ENCODE measurements at places on chromosomes 11 and 22.

GRCh38 chr11:128559496-128560103 lies 27.8 kb downstream of the ETS1 start:
- DNase-seq: no peak

- DNase-seq: no peak
Observed at GRCh38 chr11:60194511-60194910, 11.6 kb upstream of the MS4A6A start.

GRCh38 chr11:34968862-34969261 lies 52.4 kb downstream of the PDHX start:
- no peak for DNase-seq

DNA sequence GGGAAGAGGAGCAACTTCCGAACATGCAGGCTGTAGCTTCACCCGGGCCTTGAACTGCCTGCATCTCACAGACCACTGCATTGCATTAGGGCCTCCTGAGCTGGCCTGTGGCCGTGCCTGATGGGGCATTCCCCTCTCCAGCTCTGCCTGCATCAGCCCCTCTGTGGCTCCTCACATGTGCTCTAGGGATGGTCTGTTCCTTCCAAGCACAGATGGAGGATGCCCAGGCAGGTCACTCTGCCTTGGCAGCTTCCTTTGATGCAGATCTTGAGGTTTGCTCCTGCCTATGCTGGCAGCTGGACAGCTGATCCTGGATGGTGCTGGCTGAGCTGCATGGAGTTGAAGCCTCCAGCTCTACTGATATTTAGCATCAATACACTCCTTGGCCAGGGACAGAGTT lies 28.5 kb downstream of the AMPD3 start:
- no peak for DNase-seq

- no peak for DNase-seq
Observed at GRCh38 chr11:120894202-120894985, 129.5 kb upstream of the TBCEL start.

GRCh38 chr11:63667995-63668795 lies 3.0 kb downstream of the ATL3 start:
- no peak for DNase-seq

DNA sequence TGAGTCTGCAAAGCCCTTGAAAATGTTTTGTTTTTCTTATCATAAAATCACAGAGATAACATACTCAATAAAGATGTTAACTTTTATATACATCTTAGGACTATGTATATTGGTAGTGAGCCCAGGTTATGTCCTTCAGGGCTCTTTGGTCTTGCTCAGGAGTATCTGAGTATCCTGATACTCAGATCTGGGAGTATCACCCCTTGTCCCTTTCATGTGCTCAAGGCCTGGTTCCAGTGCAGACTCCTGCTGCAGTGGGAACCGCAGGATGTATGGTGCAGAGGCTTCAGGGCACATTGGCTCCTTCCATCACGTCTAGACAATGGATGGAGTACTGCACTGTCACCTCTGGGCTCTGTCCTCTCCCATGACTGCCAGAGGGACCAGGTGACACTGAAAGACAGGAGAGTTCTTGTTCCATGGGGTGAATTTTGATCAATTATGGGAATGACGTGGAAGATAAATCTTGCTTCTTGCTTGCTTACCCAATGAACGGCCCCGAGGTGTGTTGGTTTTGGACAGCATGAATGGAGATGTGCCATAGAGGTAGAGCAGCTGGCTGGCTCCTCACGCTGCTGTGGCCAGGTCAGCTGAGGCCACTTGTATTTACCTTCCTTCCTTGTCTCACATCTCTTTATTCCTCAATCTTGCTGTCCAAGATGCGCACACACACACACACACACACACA lies 215.5 kb downstream of the ARHGAP42 start:
- DNase-seq: no peak

DNA sequence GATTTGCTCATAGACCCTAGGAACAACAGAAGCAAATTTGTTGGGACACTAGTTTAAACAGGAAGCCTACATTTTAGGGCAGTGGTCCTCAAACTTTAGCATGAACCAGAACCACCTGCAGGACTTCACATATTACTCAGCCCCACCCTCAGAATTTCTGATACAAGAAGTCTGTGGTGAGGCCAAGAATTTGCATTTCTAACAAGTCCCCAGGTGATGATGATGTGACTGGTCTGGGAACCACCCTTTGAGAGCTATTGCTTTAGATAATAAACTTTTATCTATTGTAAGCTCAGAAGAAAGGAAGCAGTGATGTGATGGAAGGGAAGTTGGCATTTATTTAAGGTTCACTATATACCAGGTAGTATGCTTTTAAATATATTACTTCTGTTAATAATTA lies 194.0 kb downstream of the FAM181B start:
- DNase-seq: no peak

DNA sequence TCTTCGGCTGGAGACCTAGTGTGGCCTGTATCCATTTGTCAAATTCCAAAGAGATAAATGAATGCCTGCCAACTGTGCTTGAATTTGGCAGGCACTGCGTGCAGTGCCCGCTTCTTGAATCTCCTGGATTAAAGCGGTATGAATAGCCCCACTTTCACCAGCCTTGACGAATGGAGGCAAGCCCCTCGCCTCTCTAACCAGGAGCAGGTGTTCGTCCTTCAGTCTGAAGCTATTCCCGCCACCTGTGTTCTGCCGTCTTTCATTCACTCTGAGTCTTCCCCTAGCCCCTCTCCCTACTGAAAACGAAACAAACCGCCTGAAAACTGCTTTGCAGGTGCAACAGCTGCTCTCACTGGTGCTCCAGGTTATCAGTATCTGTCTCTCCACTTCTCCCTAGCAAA lies 11.2 kb downstream of the NLRP14 start:
- DNase-seq: no peak

DNA sequence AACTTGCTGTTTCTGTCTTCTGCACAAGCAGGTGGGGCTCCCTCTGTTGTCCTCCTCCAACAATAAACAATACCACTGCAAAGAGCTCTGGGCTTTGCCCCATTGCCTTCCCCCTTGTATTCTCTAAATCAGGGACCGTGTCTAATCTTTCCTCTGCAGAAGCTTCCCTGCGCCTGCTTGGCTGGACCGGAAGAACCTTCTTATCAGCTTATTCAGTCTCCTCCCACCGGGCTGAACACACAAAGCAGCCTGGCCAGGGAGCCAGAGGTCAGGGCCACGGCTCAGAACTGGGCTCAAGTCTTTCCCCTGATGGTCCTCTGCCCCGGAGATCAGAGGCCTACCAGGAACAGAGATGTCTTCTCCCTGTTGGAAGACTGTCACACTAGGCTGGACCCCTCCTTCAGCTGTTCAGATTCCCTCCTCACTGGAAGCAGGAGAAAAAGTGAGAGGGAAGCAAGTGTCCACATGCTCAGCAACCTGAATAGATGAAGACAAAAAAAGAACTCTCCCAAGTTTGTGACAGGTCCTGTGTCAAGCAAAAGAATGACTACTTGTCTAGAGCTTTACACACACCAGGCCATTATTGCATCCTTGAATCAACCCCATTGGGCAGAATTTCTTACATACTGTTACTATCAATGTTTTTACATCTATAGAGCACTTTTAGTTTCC lies 63.7 kb downstream of the RAB30 start:
- DNase-seq: peak; percentile 21

DNA sequence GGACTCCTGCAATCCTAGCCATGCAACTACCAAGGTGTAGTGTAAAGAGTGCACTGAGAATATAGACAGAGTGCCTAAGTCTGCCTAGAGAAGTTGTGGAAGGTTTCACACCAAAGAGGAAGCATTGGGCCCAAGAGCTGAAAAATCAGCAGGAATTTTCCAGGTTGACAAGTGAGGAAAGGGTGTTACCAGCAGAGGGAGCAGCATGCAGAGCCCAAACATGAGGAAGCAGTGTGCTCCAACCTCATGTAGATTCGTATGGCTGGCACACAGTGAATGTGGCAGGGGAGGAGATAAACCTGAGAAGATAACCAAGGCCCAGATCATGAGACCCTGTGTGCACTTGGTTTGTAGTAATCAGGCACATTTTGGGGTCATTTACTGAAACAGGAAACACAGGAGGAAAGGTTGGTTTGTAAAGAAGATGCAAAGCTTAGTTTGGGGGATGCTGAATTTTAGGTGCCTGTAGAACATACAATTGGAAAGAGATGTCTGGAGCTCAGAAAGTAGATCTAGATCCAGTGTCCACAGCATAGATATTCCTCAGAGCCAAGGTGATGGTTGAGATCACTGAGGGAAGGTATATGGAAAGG lies 1.7 kb downstream of the HPX start:
- DNase-seq: no peak

DNA sequence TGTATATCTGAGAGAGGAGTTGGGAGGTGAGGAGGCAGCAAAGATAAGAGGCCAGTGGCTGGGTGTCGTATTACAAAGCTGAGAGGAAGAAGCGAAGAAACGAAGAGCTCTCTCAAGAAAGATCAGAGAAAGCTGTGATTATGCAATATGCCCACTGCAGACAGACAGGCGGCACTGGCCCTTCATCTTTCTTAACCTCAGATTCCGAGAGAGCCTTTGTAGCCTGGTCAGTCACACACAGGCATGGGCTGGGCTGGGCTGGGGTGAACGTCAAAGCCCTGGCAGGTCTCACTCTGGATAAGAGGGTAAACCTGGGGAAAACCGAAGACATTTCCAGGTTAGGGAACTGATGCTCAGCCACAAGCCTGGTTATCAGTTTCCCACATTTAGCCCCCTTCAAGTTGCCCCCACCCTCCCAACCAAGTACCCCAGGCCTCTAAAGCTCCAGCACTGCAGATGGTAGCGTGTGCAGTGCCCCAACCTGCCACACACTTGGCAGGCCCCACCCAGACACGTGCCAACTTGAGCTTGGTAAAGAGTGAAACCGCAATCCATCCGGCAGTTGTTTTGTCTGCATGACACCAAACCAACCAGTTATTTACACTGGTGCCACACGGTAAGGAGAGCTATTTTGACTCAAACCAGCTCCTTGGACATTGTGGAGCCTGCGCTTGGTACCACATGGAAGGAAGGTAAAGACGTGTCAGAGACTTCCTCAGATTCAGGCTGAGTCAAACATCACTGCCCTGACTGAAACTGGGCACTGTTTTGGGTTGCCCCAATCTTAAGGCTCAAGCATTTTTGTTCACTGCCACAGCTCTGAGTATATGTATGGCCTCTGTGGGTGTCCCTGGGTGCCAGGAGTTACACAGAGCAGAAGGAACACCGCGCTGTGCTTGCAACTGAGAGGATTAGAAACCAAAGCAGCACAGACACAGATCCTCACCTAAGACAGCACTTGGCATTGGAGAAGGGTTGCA lies 135.9 kb downstream of the FDX1 start:
- DNase-seq: no peak

GRCh38 chr22:16806401-16806800 lies 18.8 kb downstream of the XKR3 start:
- no peak for DNase-seq

GRCh38 chr11:93935826-93936225 lies 85.3 kb upstream of the HEPHL1 start:
- DNase-seq: no peak

- peak; percentile 29 for DNase-seq
Observed at GRCh38 chr22:46803031-46803880, 40.8 kb downstream of the TBC1D22A start.

DNA sequence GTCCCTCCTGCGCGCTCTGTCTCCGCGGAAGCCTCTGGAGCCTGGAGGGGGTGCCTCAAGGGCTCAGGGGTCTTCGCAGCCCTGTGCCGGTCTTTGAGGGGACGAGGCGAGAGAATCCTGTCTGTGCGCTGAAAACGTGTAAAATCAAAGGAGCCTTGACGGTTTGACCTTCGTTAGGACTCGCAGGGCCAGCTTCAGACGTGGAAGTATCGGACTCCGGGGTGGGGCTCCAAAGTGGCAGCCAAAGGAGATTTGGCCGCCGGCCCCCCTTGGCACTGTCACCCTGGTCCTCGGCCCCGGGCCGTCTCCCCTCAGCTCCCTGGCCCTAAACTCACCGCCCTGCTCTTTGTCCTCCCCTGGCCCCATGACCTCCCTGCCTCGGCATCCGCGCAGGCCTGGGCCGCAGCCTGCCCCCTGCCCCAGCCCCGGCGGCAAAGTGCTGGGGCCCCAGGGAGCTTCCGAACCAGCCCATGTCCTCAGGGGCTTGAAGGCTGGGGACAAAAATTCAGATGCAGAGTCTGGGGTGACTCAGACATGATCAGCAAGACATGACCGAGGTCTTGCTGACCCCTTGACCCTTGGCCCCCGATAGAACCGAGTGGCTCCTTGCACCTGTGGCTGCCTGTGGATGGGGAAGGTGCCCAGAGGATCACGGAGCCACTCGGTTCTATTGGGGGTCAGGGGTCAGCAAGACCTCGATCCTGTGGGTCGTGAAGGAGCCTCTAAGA lies 6.9 kb upstream of the PHRF1 start:
- no peak for DNase-seq

DNA sequence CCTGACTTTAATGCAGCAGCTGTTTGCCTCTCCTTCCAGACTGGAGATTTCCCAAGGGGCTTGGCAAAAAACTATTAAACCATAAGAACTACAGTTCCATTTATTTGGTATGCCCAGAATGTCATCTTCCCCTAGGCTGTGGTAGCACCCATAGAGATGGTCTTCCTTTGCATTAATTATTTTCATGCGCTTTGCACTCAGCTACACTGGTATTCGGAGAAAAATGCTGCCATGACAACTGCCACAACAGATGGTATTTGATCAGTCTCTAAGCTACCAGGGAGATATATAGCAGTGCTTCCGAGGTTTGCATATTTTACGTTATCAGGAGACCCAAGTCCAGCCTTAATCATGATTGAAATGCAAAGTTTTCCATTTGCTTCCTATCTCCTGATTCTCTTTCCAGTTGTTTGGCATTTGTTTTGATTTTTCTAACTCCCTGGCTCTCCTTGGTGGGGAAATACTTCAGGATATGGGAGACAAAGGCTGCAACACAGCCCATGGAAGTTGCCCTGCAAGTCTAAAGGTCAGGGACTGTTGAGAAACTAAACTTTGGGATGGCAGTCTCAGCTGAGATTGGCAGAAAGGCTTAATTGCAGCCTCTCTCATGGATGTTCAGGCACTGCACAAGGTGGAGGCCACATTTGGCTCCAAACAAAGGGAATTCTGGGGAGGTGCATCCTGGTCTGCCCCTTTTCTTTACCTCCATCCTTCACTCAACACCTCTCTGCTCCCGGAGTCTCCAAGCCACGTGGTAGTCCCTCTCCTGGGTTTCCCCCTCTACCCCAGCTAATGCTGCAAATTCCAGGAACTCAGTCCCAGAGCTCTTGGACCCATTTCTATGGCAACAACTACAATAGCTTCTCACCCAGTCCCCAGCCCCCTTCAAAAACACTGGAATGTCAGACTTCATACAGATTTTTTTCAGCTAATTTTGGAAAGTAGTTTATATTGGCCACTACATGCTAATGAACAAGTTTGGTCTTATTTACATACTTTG lies 151.8 kb downstream of the NAV2 start:
- no peak for DNase-seq

GRCh38 chr11:40444151-40444550 lies 1015.3 kb downstream of the LRRC4C start:
- no peak for DNase-seq

- no peak for DNase-seq
Observed at GRCh38 chr22:50452649-50453048, 22.2 kb downstream of the SBF1 start.

- no peak for DNase-seq
Observed at GRCh38 chr22:48734961-48735360, 1092.7 kb downstream of the BRD1 start.

DNA sequence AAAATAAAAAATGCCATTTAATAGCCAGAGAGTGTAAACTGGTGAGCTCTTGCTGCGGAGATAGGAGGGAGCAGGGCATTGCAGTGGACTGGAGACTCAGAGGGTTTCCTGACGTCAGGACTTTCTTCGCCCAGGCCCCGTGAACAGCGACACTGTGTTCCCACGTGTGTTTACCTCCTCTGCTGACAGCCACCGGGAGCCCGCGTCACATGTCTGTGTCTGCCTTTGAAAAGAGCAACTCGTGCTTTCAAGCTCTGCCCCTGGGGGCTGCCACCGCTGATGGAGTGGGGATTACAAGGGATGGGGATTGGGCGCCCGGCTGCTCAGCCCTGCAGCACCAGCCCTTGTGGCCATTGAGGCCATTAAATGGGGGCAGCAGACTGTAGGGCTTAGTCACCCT lies 3.3 kb downstream of the TANGO2 start:
- DNase-seq: no peak

Data from GM12864 (cell line).